ENCODE measurements at places on chromosomes 12 and 14.

DNA sequence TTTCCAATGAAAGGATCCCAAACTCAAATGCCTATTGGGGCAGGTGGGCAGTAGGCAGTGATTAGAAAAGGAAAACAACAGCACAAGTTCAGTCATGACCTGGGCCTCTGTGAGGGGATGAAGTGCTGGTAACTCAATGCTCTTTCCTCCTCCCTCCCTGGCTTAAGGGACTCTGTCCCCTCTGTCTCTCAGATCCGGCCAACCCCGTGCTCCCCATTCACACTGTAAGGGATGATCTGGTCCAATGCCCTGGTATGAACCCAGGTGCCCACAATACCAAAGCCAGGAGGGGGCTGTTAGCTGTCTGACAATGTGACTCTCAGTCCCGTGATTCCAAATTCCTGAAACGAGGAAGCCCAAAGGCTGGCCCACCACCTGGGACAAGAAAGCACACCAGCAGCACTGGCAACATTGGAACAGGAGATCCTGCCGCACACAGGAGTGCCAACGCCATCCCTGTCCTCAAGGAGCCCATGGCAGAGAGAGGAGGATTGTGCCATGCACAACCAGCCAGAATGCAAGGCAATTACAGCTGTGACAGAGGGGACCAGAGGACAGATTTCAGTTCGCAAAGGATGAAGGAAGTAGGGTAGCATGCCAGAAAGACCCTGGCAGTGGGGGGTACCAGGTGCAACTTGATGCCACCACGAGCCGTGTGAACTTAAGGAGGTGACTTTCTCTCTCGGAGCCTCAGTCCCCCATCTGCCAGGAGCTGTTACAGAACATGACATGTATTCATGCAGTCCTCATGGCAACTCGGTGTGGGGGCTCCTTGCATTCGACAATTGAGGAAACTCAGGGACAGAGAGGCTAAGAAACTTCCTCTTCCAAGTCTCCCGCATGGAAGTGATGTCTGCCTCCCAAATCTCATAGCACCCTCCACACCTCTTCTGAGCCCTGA is 37.6 kb downstream of the SERPINA3 start:
- no peak for DNase-seq

- no peak for DNase-seq
These were observed 4.5 kb downstream of the FOXA1 start for GRCh38 chr14:37590428-37591139.

DNA sequence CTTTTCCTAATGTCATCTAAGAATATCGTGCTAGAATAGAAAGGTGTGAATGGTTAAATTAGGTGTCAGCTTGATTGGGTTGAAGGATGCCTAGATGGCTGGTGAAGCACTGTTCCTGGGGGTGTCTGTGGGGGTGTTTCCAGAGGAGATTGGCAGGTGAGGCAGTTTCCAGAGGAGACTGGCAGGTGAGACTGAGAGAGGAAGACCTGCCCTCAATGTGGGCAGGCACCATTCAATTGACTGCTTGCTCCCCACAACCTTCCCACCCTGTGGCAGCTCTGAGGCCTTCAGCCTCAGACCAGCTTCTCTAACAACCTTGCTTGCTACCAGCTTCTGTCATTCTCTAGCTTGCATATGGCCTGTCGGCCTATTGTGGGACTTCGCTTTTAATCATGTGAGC is 9.2 kb downstream of the RNASE9 start:
- no peak for DNase-seq

- peak; percentile 16 for DNase-seq
These were observed 4.2 kb downstream of the NPC2 start for GRCh38 chr14:74488786-74489397.

DNA sequence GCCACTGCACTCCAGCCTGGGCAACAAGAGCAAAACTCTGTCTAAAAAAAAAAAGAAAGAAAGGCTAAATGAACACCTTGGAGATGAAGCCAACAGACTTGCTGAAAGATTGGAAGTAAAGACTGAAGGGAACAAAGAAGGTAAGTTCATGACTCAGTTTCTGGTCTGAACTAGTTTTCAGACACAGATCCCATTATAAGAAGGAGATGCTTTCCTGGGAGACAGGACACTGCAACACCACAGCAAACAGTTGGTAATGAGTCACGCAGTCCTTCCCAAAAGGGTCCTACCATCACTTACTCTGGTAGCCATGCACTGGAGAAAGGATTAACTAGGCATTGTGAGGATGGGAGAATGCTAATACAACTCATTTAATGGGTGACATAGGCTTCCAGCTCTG is 97.2 kb downstream of the SSPN start:
- no peak for DNase-seq

DNA sequence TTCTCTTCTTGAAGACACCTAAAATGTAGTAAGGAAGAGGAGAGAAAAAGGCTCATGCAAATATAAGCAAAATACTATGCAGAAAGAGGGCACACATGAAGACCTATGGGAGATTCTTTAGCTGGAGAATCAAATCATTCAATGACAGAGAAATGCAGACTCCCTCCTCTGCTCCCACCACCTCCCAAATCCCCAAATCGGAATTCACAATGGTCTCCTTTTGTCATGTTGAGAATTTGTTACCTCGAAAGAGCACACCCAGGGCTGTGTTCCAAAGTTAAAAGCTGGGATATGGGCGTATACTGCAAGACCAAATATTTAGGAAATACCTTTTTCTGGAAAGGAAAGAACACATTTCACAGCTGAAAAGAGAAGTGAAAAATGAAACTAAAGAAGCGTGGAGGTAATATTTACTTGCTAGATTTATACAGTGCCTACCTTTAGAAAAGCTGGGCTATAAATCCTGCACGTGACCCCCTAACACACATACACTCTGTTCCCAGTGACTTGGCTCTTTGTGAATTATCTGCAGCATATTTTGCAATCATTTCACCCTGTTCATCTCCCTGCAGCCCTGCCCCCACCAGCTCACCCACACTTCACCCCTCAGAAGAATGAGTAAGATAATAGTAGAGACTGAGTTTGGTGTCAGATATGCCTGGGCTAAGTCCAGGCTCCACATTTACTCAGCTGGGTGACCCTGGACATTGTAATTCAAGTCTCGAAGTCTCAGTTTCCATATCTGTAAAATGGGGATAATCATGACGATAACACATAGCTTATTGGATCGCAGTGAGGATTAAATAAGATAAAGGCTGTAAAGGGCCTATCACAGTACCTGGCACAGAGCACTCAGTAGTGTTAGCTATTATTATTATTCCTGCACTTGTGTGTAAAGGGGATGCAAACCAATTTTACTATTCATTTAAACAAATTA is 2.9 kb upstream of the CACNA1C start:
- DNase-seq = no peak

GRCh38 chr12:55019784-55020183 is at the start of gene NEUROD4:
Gene NEUROD4, plus strand, starts transcription at chr12:55019974. Its CDS starts 6,466 bp downstream, at chr12:55026440.
- no peak for DNase-seq

DNA sequence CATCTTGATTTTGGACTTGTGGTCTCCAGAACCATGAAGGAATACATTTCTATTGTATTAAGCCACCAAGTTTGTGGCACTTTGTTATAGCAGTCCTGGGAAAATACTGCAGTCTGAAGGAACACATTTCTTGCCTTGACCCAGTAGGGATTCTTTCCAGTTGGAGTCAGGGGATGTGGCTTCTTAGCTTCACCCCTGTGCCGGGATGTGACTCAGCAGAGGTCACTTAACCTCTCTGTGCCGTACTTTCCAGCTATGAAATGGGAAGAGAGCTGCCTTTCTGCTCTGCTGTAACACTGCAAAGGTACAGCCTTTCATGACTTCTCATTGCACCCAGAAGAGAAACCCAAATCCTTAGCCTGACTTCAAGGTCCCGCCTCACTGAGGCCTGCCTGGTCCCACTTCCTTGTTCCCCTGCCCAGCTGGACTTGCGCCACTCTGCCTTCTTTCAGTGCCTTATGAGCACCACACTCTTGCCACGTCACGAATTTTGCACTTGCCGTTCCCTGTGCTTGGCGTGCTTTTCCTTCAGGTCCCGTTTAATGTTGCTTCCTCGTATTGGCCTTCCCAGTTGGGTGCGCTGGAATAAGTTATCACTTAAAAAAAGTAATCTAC is 24.2 kb downstream of the CHST11 start:
- DNase-seq = peak; percentile 91

Measured in HL-60 (cell line).